ENCODE measurements at places on chromosomes 7 and 10.

DNA sequence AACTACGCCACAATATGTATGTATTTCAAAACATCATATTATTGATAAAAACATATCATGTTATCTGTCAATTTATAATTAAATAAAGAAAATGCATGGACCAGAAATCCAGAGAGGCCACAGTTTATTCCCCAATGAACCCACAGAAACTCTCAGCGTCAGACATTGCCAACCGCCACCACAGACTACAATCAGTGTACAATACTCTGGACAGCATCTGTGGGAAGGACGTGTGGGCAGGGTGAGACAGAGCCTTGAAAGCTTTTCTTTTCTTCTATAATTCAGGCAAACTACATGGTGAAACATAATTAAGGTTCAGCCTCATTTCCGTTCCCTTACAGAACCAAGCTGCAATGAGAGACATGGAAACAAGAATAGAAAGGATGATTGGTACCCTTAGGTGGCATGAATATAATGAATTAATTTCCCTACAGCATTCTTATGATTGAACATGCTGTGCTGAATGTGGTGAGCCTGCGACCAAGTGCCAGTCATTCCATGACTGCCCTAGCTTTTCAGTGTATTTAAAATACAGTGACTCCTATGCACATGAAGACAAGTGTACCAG, 909.3 kb downstream of the SORCS1 start:
- no peak for DNase-seq

DNA sequence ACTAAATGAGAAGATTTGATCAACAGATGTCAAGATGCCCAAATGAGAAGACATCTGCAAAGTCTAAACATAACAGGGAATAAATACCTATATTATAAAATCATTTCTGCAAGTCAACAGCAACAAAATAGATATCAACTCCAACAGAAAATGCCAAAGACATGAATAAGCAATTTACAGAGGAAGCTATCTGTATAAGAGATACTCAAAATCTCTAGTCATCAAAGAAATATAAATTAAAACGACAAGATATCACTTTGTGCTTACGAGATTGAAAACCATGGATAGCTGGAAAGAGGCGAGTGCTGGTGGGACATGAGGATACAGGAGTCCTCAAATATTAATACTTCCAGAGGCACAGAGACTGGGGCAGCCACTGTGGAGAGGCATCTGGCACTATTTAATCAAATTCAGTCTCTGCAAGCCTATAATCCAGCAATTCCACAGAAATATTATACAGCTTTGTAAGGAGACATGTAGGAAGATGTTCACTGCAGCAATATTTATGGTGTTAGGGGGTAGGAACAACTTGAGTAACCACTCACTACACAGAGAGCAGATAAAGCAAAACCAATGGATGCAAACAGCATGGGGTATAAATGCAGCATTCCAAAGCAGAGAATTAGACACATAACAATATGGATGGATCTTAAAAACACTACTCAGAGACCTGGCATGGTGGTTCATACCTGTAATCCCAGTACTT, 4.8 kb downstream of the DNMBP start:
- DNase-seq = no peak

DNA sequence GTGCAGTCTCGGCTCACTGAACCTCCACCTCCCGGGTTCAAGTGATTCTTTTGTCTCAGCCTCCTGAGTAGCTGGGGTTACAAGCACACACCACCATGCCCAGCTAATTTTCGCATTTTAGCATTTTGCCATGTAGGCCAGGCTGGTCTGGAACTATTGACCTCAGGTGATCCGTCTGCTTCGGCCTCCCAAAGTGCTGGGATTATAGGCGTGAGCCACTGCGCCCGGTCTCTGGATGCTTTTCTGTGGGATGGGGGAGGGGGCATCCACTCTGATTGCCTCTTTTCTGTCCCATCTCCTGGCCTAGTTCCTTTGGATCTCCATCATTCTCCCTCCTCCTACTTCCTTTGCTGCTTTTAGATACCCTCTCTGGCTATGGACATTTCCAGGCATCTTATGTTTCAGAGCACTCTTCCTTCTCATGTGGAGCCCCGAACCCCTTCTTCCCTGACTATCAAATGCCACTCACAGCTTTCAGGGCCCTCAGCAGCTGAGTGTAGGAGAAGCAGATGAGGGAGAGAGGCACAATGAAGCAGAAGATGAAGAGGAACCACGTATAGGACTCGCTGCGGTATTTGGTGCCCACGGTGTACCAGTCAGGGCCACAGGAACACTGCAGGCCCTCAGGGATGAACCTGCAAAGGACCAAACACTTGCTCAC, 1.4 kb downstream of the OPN1SW start:
- DNase-seq = no peak

GRCh38 chr10:22615819-22616499, 98.4 kb downstream of the PIP4K2A start:
- DNase-seq = no peak
